ENCODE measurements at places on chromosomes 3 and 15. TPM values are rescaled to one million over a fixed set of nuclear protein-coding genes. Genes with fewer than 3 reads are reported as not detected.
A peak's percentile ranks its signal among the peaks of the same experiment; 100 is the strongest.

DNA sequence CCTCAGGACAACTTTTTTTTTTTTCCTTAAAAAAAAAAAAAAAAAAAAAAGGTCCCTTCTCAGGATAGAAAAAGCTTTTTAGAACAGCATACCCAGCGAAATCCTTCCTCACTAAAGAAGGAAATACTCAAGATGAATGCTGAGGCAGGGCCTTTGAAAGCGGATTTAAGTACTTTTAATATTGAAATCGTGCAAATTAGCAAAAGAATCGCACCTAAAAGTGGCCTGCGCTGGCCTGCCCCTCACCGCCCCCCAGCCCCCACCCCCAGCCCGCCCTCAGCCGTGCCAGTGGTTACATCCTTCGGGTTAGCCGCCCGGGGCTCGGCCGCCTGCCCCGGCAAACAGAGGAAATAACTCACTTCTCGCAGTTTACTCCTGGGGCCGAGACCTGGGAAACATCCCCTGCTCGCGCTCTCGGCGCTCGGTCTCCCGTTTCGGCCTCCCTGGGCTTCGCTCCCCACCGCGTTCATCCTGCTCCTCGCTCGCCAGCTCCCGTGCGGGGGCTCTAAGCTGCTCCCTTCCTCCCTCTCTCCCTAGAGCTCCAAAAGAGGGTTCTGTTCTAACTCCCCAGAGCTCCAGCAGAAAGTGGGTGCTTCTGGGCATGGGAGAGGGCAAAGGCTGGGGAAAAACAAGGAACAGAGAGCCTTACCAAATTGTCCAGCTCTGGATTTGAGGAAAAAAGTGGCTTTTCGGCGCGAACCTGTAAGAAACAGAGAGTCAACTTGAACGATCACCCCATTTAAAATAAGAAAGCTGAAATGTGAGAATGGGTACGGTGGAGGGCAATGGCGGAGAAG lies 5.2 kb downstream of the MEIS2 start:
- no peak for DNase-seq
- no peak overlapping the region for H3K27ac ChIP-seq
- H3K4me1 ChIP-seq = peaks cover 9% of the 10 kb centered on the region

DNA sequence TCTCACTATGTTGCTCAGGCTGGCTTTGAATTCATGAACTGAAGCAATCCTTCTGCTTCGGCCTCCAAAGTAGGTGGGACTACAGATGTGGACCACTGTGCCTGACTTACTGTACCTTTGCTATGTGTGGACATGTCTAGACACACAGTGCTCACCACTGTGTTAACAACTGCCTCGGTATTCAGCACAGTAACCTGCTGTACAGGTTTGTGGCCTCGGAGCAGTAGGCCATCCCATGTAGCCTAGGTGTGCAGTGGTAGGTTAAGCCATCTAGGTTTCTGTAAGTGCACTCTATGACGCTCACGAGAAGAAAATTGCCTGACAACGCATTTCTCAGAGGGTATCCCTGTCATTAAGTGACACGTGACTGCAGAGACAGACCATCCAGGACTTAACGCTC lies 70.3 kb downstream of the TAMM41 start:
- no peaks in the 10 kb centered on the region for H3K4me1 ChIP-seq
- no peak for DNase-seq
- H3K4me3 ChIP-seq = no peak overlapping the region
- no peaks in the 10 kb centered on the region for H3K27me3 ChIP-seq

- no peaks in the 10 kb centered on the region for H3K27me3 ChIP-seq
- no peaks in the 10 kb centered on the region for H3K4me1 ChIP-seq
These were observed 746.7 kb downstream of the NAALADL2 start for GRCh38 chr3:175605851-175606250.

DNA sequence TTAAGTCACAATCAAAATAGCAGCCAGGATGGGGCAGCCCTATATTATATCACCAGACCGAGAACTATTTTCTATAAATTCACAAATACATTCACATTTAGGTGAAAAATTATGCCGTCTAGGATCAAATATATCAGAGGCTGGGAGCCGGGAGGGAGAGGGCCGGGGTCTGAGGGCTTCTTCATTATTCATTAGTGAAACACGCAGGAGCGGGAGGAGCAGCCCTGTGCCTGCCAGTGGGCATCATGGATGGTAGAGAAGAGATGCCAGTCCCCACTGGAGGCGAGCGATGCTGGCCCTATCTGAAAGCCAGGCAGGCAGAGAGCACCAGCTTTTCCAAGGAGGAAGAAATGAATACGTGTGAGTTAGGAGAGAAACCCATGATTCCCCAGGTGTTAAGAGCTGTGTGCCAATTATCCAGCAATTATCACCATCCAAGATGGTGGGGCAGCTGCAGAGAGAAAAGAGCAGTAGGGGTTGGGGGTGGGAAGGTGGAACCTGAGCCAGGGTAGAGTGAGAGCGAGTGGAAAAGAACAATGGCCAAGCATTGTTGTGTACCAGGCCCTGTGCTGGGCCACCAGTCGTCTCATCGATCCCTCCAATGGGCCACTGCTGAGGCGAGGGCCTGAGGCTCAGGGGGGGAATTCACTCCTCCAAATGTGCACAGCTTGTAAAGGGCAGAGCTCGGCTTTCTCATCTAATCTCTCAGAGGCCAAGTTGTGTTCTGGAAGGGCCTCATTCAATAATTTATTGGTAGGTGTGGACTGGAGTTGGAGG lies 261.3 kb upstream of the TLE3 start:
- no peaks in the 10 kb centered on the region for H3K4me1 ChIP-seq
- H3K36me3 ChIP-seq = no peaks in the 10 kb centered on the region
- no peak overlapping the region for H3K4me3 ChIP-seq
- no peak overlapping the region for H3K27ac ChIP-seq
- no peak for DNase-seq
- peaks cover 46% of the 10 kb centered on the region for H3K27me3 ChIP-seq

GRCh38 chr15:23038726-23039142 lies 635 bp downstream of the TUBGCP5 start:
- peak; percentile 53 for DNase-seq
- H3K4me3 ChIP-seq = peak overlapping the region; percentile 65
- H3K27me3 ChIP-seq = no peaks in the 10 kb centered on the region

The PGBD4 gene
- total RNA-seq = 1.9 TPM

All from IMR-90 (cell line).